ENCODE measurements at places on chromosomes 7 and 10.

DNA sequence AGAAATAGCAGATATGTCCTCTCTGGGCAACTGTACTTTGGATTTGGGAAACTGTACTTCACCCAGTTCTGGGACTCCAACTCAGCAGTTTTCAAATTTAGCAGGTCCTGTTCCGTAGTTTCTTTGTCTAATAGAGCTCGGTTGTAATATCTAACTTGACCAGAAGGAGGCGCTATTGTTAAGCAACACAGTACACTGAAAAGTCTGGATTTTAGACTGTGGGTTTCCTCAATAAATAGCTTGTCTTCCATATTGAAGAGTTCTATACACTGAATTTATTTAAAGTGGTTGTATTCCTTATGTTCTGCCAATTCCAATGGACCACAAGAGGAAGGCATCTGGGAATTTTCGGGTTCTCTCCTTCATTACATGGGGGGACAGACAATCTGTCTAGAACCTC is 39.8 kb downstream of the ELFN1 start:
- DNase-seq: no peak

- DNase-seq: no peak
These were observed 250.4 kb upstream of the TCERG1L start for GRCh38 chr10:131561897-131562296.

GRCh38 chr7:151559557-151560183 is 40.0 kb upstream of the RHEB start:
- DNase-seq: no peak

DNA sequence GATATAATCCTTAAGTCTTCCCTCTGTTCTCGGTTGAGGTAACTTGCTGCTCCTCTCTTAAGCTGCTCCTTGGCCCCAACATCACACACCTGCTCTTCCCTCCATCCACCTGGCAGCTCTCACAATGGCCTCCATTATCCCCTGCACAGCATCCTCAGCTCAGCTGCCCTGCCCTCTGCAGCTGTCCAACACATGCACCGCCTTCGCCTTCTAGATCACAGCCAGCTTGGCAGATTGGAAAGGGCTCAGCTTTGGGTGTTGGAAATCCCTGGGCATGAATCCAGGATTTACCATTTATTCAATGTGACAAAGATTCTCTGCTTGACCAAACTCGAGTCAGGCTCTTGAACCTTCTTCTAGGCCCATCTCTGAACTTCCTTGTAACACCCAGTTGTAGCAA is 20.6 kb downstream of the RGR start:
- DNase-seq: no peak

DNA sequence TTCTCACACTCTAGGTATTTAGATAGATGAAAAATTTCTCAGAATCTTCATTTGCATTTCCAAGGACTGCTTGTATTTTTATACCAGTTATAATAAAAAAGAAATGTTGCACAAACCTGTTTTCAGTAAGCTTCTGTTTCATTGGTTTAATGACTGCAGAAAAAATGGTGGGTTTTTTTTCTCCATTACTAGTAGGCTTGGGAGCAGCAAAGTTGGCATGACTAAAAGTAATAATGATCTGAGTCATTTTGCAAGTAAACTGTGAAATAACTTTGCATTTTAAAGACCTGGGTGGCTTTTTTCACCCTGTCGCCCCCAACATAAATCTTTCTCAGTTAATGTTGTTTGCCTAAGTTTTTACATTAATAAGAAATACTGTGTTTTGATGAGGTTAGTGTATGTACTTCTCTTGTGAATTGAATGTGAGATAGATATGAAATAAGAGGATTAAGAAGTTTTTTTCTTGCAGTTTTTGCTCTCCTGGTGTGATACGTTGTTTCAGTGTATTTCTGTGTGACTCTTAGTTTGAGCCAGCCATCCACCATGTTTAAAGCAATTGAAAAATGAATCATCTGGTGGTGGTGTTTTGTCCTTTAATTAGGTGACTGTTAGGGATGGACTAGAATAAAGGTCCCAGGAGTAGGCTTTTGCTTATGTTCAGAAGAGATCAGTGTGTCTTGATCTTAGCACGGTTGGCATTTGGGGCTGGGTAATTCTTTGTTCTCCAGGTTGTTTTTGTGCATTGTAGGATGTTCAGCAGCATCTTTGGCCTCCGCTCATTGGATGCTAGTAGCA is 1.8 kb downstream of the GNAI1 start:
- DNase-seq: no peak

DNA sequence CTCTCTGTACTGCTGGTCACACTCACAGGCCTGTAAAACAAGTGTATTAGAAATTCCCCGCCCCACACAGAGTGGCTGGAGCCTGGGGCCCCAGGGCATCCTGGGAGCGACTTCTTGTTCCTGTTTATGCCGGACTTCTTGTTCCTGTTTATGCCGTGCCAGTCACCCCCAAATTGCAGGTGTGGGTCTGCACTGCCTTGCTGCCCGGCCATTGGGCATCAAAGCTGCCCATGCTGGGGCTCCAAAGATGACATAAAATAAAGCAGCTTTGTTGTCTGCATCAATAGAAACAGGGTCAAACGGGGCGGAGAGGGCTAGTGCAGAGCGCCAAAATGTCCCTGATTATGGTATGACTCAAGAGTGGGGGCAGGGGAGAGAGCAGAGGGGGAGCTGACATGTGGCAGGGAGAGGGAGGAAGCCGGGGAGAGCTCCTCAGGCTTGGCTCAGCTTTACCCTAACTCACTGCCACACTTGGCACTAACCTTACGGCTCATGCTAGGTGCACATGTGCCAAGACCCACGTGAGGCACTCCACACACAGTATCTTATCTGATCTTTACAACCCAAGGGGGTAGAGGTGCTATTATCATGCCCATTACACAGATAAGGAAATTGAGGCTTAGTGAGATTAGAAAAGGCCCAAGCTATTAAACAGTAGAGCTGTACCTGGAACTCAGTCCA is 98.4 kb downstream of the PIP4K2A start:
- peak; percentile 37 for DNase-seq

GRCh38 chr7:51058764-51059163 is 257.8 kb downstream of the COBL start:
- no peak for DNase-seq

GRCh38 chr7:108408296-108408991 is 47.8 kb downstream of the NRCAM start:
- DNase-seq: no peak

GRCh38 chr7:70645279-70645678 is 486.7 kb upstream of the GALNT17 start:
- no peak for DNase-seq

GRCh38 chr7:100957832-100958421 is 8.6 kb downstream of the MUC3A start:
- DNase-seq: no peak

GRCh38 chr10:47412177-47412730 is 28.2 kb upstream of the ZNF488 start:
- no peak for DNase-seq

DNA sequence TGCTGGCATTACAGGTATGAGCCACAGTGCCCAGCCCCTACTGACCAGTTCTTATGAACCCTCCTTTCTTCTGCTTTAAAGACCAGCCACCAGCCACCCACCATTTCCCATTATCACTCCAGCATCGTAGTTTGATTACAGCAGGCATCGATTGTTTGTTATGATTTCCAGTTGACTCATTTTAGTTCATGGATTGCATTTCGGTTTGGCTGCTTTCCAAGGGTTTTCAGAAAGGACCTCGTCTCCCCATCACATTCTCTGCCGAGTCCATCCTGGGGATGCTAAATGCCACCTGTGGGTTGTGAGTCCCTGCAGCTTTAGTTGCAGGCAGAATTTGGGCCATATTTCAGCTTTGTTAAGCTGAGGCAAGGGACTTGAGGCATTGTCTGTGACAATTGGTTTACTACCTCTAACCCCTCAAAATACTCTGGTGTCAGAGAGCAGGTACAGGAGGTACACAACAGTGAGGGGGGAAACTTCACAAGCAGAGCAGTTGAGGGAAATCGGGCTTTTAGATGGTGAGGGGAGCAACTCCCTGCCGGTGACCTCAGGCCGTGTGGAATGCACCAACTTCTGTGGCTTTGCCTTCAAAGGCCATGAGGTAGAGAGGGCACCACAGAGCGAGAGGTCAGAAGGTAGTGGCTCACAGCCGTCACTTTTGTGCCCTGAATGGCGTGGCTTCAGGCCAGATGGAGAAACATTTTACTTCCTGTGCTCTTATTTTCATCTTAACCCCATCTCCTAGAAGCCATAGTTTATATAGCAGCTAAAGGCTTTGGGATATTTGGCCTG is 203.8 kb downstream of the CCDC3 start:
- no peak for DNase-seq

DNA sequence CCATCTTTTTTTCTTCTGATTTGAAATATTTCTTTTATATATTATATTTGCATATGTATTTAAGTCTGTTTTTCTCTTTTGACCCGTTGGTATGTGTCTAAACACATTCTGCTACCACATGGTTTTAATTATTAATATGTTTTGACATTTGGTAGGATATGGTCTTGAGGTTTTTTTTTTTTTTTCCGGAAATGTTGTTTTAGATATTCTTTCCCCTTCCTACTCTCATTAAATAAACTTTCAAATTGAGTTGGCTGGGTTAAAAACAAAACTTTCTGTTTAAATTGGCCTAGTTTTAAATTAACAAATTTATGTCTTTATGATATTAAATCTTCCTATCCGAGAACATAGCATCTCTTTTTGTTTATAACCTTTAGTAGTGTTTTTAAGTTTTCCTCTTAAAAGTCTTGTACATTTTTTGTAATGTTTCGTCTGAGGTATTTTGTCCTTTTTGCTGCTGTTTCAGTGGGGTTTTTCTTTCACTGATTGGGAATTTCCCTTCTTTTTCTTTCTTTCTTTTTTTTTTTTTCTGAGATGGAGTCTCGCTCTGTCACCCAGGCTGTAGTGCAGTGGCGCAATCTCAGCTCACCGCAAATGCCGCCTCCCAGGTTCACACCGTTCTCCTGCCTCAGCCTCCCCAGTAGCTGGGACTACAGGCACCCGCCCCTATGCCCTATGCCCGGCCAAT is 25.4 kb downstream of the STAM start:
- no peak for DNase-seq
